ENCODE measurements at places on chromosomes 2 and 18.
A peak's percentile ranks its signal among the peaks of the same experiment; 100 is the strongest.

DNA sequence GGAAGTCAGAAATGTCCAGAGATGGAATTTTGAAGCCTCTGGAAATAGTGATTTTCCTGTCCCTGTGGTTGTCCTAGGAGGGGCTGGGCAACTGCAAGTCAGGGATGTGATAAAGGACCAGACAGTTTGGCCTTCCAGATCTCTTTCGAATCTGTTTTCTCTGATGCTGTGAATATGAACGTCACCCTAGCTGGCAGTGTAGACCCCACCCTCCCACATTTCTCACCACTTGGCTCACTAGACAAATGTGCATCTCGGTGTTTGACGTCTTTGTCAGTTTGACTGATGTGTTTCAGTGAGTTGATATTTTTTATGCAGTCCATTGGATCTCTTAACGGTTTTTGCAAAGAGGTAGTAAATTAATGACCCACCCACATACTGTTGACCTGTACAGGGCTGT is 301.2 kb downstream of the TNS1 start:
- DNase-seq, result no peak

DNA sequence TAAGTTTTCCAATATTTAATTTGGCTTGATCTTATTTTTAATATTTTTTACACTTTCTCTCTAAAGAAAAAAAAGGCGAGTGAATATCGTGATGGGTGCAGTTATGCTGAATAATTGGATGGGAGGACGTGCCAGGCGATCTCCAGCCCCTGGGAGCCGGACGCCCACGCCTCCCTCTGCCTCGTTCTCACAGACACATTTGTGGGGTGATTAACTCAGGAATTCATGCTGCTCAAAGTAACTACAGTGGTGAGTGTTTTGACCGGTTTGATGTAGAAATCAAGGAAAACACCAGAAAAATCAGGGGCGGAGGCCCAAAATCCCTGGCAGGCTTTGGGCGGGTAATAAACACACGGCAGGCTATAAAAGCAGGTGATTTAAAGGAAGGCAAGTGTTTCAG is 736.8 kb upstream of the SALL3 start:
- peak; percentile 43 for DNase-seq

DNA sequence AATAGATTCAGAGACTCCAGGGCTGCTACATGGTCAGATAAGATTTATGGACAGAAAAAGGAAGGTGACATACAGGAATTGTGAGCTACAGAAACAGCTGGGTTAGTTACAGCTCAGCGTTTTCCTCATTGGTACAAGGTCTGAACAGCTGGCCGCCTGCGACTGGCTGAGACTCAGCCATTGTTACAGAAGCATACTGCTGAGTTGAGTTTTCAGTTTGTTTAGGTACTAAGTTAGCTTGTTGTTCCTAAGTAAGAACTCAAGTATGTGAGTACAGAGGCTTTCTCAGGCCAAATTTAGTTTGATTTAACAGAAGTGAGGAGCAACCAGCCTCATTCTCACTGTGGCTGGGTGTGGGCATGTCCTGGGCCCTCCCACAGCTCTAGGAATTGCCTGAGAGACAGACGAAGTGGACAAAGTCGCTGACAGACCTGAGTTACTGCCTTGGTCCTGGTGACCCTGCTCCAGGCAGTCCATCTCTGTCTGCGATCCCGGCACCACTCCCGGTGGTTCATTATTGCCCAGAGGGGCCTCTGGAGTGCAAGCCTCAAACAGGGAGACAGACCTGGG is 27.8 kb upstream of the RHOB start:
- no peak for DNase-seq

DNA sequence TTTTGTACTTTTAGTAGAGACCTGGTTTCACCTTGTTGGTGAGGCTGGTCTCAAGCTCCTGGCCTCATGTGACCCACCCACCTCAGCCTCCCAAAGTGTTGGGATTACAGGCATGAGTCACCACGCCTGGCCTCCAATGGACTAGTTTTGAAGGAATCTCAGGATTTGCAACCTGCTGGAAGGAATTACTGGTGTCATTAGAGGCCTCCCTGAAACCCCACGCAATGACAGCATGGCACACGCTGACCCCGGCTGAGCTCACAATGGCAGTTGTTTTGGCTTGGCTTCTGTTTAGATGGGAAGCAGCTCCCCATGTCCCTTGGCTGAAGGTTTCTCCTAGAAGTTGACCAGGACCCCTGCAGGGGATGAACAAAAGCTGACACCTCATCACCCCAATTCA is 23.1 kb upstream of the COPS8 start:
- no peak for DNase-seq

- DNase-seq, result no peak
Measured at GRCh38 chr2:14533131-14533757, 99.3 kb upstream of the LRATD1 start.

DNA sequence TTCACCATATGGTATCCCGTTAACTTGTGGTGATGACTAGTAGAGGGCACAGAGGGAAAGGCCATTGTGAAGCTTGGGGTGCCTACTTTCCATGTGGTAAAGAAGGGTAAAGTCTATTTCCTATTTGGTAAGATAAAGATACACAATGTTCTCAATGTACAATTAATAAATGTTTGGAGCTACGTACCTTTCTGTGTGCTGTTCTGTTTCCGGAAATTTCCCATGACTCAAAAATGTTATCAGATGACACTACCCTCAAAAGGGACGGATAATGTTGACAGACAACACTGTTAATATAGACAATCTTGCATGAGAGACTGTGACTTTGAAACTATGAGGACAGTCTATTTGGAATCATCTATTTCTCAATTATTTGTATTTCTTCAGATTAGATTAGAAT is 4.2 kb upstream of the SULT1C3 start:
- no peak for DNase-seq

DNA sequence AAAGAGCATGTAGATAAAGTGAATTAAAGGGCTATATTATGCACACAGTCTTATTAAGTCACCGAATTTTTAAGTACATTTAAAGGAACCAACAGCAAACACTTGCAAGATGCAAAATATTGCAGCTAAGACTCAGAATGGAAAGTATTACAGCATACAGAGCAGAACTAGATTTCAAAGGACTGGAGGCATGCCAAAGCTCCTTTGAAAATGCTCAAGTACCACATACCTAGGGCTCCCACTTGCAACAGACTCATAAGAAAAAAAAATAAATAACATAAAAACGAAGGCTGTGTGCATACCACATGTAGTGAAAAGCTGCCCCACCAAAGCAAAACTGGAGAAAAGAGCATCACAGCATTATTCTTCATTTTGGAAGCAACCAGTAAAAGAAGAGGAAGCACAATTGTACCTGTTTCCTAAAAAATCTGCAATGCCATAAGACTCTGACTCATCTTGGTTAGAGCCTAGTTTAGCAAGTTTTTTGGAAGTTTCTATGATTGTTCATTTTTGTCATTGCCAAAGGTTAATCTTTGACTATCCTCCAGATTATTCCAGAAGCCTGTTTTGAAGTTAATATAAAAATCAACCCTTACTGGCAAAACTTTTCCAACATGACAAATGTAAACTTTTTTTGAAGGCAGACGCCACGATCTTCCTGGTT is 306.0 kb upstream of the COL3A1 start:
- peak; percentile 9 for DNase-seq

- DNase-seq, result no peak
Measured at GRCh38 chr2:239662413-239663120, 261.7 kb upstream of the HDAC4 start.

- no peak for DNase-seq
Measured at GRCh38 chr2:18922276-18922675, 332.9 kb upstream of the NT5C1B start.

- DNase-seq, result no peak
Measured at GRCh38 chr2:12791906-12792305, 75.2 kb downstream of the TRIB2 start.

GRCh38 chr18:3652380-3653262 is 202.6 kb downstream of the TGIF1 start:
- no peak for DNase-seq

- no peak for DNase-seq
Measured at GRCh38 chr18:51653507-51654213, 456.2 kb upstream of the MEX3C start.

DNA sequence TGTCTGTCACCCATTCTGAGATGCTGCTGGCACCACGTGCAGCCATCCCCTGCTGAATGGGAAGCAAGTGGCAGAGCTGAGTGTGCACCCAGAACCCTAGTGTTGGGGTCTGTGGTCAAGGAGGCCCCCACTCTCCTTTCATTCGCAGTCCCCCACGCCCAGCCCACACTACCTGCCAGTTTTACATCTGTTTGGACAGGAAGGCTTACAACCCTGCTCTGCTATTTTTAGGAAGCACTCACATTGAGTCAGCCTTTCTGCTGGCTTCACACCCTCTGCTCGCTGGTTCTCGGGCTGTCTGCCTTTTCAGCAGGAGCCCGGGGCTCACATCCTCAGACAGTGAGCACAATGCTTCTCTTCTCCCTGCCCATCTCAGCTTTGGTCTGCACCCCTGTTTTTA is 10.7 kb upstream of the ADCY3 start:
- DNase-seq, result peak; percentile 62

GRCh38 chr2:215590010-215590745 is 154.3 kb upstream of the FN1 start:
- no peak for DNase-seq

DNA sequence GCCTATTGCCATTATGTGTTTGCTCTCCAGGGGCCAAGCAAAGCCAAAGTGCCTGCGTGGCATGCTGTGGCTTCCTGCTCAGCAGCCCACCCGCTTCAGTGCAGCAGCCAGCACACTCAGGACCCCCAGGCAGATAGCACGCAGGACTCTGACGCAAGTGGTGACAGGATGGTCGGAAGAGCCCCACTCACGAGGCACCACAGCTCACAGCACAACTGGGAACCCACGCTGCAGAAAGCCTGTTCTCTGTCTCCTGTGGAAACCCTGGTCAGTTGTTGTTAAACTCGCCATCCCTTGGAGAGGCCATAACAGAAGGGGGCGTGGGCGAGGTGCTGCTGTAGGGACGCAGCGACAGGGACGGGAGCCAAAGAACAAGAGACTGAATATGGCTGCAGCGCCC is 76.4 kb downstream of the HDAC4 start:
- DNase-seq, result no peak

DNA sequence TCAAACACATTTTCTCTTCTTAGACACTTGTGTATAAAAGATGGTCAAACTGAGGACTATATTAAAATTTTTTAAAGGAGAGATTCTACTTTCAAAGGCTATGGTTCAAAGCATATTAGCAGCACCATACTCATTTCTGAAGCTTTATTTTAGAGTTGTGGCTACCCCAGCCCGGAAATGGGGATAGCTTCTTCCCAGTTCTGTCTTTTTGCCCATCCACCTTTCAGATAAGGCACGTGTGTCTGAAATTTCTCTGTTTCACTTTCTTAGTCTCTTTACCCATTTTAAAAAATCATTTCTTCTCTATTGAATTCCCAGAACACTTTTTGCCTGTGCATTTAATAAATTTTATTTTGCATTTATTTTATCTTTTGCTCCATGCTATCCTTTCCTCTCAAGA is 431.5 kb downstream of the RNF144A start:
- no peak for DNase-seq

DNA sequence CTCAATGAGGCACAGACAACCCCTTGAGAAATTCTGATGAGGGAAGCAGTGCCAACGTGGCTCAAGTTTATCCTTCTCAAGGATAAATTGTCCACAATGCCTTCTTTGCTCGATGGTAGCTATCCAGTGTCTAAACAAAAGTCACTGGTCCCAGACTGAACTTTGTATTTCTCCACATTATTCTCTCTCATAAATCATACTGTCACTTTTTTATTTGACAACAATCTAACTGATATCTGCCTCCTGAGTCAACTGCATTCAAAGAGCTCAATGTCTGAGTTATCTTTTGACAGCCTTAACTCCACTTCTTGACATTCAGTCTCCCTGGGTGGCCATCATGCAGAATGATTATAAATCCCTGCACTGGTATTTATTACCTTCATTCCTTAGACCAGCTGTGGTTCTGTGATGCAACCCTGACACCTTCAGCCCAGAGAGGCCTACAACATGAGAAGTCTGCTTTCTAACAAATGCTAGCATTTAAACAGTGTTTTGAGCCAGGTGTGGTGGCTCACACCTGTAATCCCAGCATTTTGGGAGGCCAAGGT is 38.2 kb downstream of the IMMT start:
- DNase-seq, result no peak

GRCh38 chr2:118459426-118459825 is 371.2 kb downstream of the INSIG2 start:
- DNase-seq, result no peak

GRCh38 chr2:30729031-30729430 is 78.2 kb downstream of the CAPN13 start:
- no peak for DNase-seq
